Ammon's horn (tissue), 1 donor: ENCODE measurements at places on chromosomes 3 and 15.

- no peak for DNase-seq
Measured at GRCh38 chr3:185403002-185403401, 40.1 kb downstream of the MAP3K13 start.

DNA sequence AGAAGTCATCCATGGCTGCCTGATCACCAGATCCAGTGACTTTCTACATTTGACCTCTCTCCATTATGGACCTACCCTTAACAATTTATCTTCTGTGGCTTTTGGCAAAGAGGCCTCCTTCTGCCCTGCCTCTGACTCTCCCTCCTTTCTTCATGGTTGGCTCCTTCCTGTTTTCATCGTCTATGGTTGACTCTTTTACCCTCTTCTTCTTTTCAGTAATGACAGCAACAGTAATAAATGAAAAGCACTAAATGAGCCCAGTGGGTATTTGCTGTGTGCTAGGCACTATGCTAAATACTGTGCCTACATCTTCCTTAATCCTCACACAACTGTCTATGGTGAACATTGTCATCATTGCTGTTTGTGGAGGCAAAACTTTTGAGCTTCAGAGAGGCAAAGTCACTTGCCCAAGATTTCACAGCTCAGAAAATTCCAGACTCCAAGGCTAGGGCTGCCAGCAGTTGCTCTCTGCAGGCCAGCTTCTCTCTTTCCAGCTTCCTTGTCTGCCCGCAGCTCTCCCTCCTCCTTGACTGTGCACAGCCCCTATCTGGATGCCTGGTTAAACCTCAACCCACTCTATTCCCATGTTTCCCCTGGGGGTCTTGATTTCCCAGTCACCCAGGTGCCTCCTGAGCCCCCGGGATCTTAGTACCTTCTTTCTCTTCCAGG is 24.6 kb downstream of the ITPR1 start:
- no peak for DNase-seq

GRCh38 chr3:12454816-12455121 is 29.5 kb upstream of the TSEN2 start:
- no peak for DNase-seq

DNA sequence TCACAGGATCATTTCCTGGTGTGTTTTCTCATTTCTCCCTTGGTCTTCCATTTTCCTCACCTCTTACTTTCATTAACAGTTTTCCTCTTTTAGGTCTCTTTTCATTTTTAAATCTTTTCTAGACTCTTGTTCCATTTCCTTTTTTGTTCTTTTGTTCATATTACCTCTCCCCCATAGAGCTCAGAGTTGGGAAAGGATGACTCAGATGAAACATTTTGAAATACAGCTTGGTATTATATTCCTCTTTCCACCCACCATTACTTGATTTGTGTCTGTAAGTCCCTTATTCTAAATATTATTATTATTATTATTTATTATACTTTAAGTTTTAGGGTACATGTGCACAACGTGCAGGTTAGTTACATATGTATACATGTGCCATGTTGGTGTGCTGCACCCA is 153.1 kb downstream of the VGLL3 start:
- no peak for DNase-seq

DNA sequence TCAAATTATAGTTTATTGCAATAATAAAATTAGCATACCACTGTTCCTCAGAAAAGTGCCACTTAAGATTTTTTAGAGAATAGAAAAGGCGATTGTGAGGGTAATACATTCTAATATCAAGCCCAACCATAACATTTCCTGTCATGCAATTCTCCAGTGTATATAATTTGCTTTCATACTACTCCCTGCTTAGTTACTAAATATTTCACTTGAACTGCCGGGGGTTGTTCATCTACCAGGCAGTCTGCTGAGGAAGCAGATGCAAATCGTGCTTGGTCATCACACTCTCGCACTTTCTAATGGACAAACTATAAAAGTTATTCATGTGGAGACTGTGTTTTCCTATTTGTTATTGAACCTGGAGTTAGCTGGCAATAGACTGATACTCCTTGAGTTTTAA is 645.6 kb upstream of the CBLB start:
- DNase-seq, result no peak

GRCh38 chr3:66443118-66443803 is 57.6 kb downstream of the LRIG1 start:
- DNase-seq, result no peak

DNA sequence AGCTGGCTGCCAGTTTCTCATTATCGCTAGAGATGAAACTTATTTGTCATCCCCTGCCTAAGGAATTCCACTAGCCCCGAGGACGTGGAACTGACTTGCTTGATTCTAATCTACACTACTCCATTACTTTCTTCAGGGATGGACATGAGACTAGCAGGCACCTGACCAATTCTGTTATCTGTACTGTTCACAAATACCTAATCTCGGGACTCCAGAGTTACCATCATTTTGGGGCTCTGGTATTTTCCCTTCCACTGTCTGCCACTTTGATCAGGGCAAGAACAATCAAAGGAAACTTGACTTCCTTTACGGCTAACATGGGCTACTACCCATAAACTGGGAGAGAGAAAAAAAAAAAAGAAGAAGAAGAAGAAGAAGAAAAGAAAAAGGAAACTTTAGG is 27.8 kb downstream of the BMF start:
- no peak for DNase-seq

GRCh38 chr3:184609476-184610244 is 48.1 kb downstream of the EPHB3 start:
- no peak for DNase-seq

- DNase-seq, result no peak
Measured at GRCh38 chr3:55191911-55192775, 264.3 kb upstream of the LRTM1 start.

GRCh38 chr3:46930945-46931403 is 45.6 kb downstream of the CCDC12 start:
- DNase-seq, result no peak

DNA sequence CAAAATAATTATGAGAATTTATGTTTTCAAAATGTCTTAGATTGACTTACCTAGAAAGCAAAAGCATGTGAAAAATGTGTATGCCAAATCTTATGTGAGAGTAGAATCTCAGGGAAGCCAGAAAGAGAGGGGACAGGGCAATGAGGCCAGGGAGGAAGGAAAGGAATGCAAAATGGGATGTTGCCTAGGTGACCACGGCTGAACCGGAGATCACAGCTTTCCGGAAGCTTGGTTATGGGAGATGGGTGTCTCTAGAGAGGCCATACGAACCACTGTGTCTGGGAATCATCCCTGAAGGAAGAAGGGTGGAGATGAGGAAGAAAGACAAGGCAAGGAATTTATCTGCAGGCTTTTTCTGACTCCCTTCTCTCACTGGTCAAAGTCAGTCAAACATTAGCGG is 76.0 kb downstream of the SUCLG2 start:
- DNase-seq, result no peak

GRCh38 chr3:143060906-143061305 is 58.7 kb upstream of the CHST2 start:
- DNase-seq, result no peak

DNA sequence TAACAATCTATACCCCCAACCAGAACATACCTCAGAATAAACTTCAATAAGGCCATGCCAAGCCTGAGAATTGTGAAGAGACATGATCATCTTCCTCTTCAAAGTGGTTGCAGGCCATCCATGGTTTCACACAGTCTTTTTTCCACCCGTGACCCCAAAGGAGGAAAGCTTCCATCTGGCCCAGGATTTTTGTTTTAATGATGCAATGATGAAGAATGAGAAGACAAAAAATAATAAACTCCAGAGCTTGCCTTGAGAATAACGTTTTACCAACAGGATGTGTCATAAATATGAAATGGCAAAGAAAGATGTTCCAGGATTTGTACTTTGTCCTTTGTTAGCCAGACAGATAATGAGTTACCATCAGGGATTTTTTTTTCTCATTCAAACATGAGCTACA is 201.9 kb downstream of the WNT5A start:
- DNase-seq, result no peak

- no peak for DNase-seq
Measured at GRCh38 chr3:16069149-16069922, 105.1 kb upstream of the GALNT15 start.

- DNase-seq, result no peak
Measured at GRCh38 chr3:27639271-27639670, 82.9 kb downstream of the EOMES start.

DNA sequence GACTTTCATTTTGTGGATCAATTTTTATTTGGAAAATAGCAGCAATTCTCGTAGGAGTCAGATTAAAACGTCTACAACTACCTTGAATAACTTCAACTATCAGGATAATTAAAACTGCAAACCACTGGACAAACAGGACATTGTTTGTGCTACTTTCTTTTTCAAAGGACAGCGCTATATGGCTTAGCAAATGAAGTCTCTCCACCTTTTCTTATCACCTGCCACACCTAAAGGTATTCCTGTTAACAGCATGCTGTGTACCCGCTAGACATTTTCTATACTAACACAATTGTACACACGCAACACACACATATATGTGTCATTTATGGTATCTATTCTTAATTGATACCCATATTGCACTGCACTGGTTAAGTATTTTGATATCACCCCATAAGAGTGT is 19.2 kb downstream of the MNS1 start:
- DNase-seq, result no peak

GRCh38 chr3:77026904-77027634 is 12.8 kb upstream of the ROBO2 start:
- no peak for DNase-seq
